ENCODE measurements at places on chromosomes 1 and 21.

- peaks cover 23% of the 10 kb centered on the region for H3K4me1 ChIP-seq
- no peak for DNase-seq
- peaks cover 7% of the 10 kb centered on the region for H3K36me3 ChIP-seq
- H3K27me3 ChIP-seq = peaks cover 10% of the 10 kb centered on the region
- no peak overlapping the region for H3K4me3 ChIP-seq
- no peak overlapping the region for H3K27ac ChIP-seq
These were observed 48.4 kb upstream of the KAZN start for GRCh38 chr1:14549897-14550620.

- no peak overlapping the region for H3K27ac ChIP-seq
- no peak overlapping the region for H3K4me3 ChIP-seq
- DNase-seq = no peak
- H3K27me3 ChIP-seq = no peaks in the 10 kb centered on the region
- H3K36me3 ChIP-seq = no peaks in the 10 kb centered on the region
These were observed 5.3 kb upstream of the ERG start for GRCh38 chr21:38503583-38503982.

GRCh38 chr1:42240966-42241755, 76.6 kb upstream of the GUCA2A start:
- no peak for DNase-seq
- H3K4me3 ChIP-seq = no peak overlapping the region
- H3K36me3 ChIP-seq = peaks cover 51% of the 10 kb centered on the region
- H3K27me3 ChIP-seq = no peaks in the 10 kb centered on the region
- no peak overlapping the region for H3K27ac ChIP-seq

GRCh38 chr1:97826820-97827219, 94.0 kb downstream of the DPYD start:
- no peak for DNase-seq
- H3K36me3 ChIP-seq = no peaks in the 10 kb centered on the region
- H3K4me1 ChIP-seq = peaks cover 17% of the 10 kb centered on the region
- H3K4me3 ChIP-seq = no peak overlapping the region
- H3K27me3 ChIP-seq = no peaks in the 10 kb centered on the region
- H3K27ac ChIP-seq = no peak overlapping the region

- no peaks in the 10 kb centered on the region for H3K36me3 ChIP-seq
- H3K27me3 ChIP-seq = no peaks in the 10 kb centered on the region
- H3K4me3 ChIP-seq = no peak overlapping the region
These were observed 5.6 kb upstream of the POFUT2 start for GRCh38 chr21:45293220-45293725.

DNA sequence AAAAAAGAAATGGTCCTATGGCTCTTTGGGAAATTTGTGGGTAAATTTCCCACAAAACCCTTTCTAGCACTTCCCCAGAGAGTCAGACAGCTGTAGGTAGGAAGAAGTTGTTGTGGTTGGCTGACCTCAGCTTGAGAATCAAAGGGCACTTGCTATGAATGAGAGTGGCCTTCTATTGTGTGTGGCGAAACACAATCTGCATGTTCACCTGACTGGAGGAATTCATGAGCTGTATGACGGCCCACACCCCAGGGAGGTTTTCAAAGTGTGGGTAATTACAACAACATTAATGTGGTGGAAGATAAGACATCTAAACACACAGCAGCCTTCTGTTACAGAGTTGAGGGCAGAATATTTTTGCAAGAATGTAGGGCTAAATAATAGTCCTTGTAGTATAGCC, 38.8 kb downstream of the NGF start:
- H3K27ac ChIP-seq = no peak overlapping the region
- H3K4me3 ChIP-seq = no peak overlapping the region
- peaks cover 32% of the 10 kb centered on the region for H3K4me1 ChIP-seq
- no peak for DNase-seq
- no peaks in the 10 kb centered on the region for H3K27me3 ChIP-seq
- H3K36me3 ChIP-seq = no peaks in the 10 kb centered on the region

DNA sequence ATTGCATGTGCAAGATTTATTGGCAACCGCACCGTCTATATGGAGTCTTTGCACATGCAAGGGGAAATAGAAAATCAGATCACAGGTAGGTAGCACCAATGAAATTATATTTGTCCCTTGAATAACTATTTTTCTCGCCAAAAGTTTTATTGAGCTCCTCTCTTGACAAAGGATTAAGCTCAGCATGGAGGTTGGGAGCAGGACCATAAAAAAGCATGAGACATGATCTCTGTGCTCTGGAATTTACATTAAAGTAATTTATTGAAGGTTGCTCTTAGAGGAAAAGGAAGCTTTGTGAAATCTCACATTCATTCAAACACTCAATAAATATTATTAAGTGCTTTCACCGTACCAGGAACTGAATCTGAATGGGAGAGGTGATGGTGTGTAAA, 66.0 kb upstream of the UBE2U start:
- DNase-seq = no peak
- peaks cover 32% of the 10 kb centered on the region for H3K36me3 ChIP-seq
- H3K27ac ChIP-seq = no peak overlapping the region

DNA sequence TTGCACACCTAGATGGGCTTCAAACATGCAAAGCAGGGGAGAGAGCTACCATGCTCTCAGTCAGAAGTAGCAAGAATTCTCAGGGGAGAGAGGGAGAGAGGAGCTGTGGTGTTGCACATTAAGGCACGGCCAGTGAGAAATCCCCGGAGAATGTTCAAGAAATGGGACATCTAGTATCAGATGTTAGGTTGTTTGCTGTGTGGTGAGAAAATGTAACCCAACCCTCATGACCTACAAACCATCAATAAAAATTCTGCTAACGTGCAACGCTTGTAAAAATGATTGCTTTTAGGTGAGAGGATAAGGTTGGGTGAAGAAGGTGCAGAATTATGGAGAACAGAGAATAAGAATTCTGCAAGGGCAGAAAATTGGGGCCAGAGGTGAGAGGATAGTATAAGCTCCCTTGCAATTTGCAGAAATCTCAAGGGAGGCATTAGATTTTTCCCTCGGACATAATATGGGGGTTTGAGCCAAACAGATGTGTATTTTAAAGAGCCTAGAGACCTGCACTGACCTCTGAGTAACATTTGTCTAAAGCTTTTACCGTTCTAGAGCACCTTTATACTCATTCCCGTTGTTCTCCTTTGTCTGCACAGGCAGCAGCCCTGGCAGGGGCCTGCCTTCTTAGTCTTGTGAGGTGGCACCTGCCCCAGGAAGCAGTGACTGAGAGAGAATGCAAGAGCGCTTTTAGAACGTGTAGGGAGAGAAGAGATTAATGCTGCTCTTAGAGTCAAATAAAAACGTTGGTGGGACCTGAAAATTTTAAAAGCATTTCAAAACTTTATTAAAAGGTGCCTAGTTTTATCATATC, 25.4 kb upstream of the KIAA0040 start:
- H3K27ac ChIP-seq = no peak overlapping the region
- H3K27me3 ChIP-seq = no peaks in the 10 kb centered on the region
- H3K4me1 ChIP-seq = peaks cover 27% of the 10 kb centered on the region
- H3K4me3 ChIP-seq = no peak overlapping the region
- no peaks in the 10 kb centered on the region for H3K36me3 ChIP-seq

DNA sequence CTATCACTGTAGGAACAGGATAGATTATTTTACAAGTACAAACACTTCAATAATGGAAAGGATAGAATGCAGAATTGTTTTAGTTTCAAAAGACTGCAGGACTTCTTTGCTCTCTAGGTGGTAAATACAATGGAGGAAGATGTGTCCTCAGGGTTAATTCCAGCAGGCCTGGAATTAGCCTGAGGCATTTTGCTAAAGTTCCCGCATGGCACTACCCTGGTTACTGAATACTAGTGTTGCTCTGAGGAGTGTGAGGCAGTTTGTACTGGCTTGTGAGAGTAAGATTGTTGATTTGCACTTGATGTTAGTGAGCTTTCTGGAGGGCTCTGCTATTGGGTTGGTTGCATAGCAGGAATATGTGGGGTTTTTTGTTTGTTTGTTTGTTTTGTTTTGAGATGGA, 61.4 kb downstream of the FASLG start:
- no peaks in the 10 kb centered on the region for H3K27me3 ChIP-seq
- DNase-seq = peak; percentile 20
- peaks cover 16% of the 10 kb centered on the region for H3K4me1 ChIP-seq
- no peak overlapping the region for H3K4me3 ChIP-seq
- H3K36me3 ChIP-seq = no peaks in the 10 kb centered on the region

DNA sequence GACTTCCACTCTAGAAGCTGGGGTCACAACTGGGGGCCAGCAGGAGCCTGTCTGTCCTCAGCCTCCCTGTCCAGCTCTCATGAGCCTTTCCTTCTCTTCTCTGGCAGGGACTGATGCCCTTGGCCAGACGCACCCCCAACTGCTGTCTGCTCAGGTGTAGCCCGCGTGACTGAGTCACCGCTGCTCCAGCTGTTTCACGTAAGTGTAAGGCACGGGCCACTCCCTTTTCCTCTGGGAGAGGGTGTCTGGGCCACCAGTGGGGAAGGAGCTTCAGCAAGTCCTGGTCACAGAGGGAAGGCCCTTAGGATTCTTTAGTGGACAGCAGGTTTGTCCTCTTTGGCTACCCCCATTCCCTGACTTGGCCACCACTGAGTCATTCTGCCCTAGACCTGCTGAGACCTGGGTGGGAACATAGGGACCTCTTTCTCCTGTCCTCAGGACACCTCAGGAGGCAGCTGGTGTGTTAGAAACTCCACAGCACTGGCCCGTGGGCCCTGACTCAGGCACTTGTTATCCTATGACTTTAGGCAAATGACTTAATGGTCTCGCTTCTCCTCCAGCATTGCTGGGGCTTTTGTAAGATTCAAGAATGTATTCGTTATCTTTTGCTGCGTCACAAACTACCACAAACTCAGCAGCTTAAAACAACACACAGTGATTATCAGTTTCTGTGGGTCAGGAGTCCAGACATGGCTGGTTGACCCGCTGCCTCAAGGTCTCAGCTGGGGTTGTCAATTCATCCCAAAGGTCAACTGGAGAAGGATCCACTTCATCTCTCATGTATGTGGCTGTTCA, 64.8 kb downstream of the FAM163A start:
- no peaks in the 10 kb centered on the region for H3K36me3 ChIP-seq
- no peaks in the 10 kb centered on the region for H3K4me1 ChIP-seq
- peaks cover 3% of the 10 kb centered on the region for H3K27me3 ChIP-seq
- no peak overlapping the region for H3K4me3 ChIP-seq
- DNase-seq = no peak

GRCh38 chr1:68234094-68234493, 1.8 kb upstream of the WLS start:
- H3K27me3 ChIP-seq = peaks cover 99% of the 10 kb centered on the region
- DNase-seq = no peak
- H3K36me3 ChIP-seq = no peaks in the 10 kb centered on the region
- H3K4me1 ChIP-seq = peaks cover 28% of the 10 kb centered on the region

GRCh38 chr21:43770066-43770655, 5.9 kb downstream of the CSTB start:
- peaks cover 11% of the 10 kb centered on the region for H3K36me3 ChIP-seq
- no peak overlapping the region for H3K27ac ChIP-seq
- H3K4me1 ChIP-seq = peaks cover 59% of the 10 kb centered on the region
- H3K27me3 ChIP-seq = no peaks in the 10 kb centered on the region

- no peak overlapping the region for H3K4me3 ChIP-seq
- no peak overlapping the region for H3K27ac ChIP-seq
- no peak for DNase-seq
These were observed 222.8 kb downstream of the TPR start for GRCh38 chr1:186152227-186152619.

DNA sequence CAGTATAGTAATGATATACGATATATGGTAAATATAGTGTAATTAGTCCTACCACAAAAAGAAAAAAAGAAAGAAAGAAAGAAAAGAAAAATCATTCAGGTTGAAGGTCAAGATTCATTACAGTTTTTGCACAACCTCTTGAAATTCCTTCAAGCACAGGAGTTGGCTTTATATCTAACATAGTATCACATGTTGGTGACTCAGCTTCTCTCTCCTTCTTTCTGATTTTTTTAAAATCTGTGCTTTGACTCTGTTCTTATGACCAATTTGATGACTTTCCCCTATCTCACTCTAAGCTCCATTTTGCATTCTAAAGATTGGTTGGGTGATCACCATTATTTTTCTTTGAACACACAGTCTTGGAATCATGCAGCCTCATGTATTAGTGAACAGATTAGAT, 148.2 kb upstream of the COL11A1 start:
- no peak overlapping the region for H3K27ac ChIP-seq
- no peak for DNase-seq
- H3K36me3 ChIP-seq = peaks cover 3% of the 10 kb centered on the region
- H3K27me3 ChIP-seq = no peaks in the 10 kb centered on the region
- no peak overlapping the region for H3K4me3 ChIP-seq

DNA sequence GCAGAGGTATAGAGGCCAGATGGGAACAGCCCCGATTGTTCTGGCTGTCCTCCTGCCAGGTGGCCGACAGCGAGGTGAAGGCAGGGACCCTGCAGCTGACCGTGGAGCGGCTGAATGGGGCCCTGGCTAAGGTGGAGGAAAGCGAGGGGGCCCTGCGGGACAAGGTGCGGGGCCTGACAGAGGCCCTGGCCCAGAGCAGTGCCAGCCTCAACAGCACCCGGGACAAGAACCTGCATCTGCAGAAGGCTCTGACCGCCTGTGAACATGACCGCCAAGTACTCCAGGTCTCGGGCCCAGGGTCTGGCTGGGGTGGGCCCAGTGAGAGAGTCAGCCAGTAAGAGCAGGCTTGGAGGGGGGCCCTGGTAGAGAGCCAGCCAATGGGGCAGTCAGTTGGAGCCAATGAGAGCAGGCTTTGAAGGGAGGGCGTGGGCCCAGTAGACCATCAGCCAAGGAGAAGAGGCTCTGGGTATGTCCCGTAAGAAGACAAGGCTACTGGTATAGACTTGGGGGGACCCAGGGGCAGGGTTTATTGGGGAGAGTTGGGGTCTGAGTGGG, 11.3 kb downstream of the MFAP2 start:
- H3K27ac ChIP-seq = no peak overlapping the region
- no peak overlapping the region for H3K4me3 ChIP-seq
- H3K4me1 ChIP-seq = peaks cover 13% of the 10 kb centered on the region
- DNase-seq = no peak
- peaks cover 26% of the 10 kb centered on the region for H3K36me3 ChIP-seq

Measured in WTC11 (cell line).